ENCODE measurements at places on chromosomes 4 and X.

DNA sequence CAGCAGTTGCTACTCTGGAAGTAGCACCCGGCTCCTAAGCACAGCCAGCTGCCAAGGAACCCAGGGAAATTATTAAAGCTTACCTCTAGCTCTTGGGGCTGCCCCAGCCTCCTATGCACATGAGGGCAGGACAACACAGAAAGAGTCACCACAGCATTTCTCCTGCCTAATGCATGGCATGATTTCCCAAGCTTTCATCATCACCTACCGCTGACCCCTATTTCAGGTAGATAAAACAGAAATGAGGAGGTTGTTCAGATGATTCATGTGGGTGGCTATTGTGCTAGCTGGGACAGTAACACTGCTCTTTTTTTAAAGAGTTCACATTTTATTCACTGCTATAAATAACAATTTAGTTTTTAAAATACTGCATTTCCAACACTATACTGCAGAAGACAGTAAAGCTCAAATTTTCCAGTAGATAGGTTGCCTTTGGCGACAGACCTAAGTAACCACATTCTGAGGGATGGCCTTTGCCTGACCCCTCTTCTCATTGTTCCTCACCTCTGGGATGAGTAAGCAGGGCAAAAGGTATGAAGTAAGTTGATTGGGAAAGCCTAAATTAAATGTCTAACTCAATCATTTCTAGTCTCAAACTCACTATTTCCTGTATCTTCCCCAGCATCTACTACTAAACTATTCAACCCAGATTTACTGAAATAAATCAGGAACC, 16.7 kb downstream of the CASK start:
- no peak for DNase-seq

- DNase-seq, result no peak
Measured at GRCh38 chr4:96703265-96703664, 863.4 kb downstream of the PDHA2 start.

DNA sequence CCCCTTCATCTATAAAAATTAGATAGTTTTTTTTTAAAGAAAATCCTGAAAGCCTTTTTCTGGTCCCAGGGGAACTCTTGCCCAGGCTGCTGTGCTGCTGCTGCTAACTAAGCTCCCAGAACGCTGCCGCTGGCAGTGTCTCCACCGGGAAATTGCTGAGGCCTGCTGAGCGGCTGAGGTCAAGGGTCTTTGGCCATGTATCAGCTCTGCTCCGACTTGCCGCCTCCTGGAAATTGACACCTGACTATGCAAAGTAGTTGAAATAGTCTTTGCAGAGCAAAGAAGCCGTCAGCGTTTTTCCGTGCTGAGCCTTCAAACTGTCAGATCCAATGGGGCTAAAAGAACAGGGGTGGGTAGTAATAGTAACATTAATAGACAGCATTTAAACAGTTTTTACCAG, 839 bp downstream of the QDPR start:
- no peak for DNase-seq

DNA sequence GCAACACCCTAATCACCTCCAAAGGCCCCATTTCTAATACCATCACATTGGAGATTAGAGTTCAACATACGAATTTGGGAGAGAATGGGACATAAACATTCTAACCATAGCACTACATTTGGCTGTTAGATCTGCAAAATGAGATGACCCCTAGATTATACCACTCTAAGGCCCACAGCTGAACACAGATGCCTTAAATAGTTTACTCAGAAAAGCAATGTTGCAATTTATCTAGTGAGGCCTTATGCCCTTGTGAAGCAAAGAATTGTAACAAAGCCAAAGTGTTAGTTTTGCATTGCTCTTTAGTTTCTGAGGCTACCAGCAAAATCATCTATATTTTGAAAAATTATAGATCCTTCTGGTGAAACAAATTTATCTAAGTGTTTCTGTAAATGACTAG, 31.6 kb upstream of the ARHGEF6 start:
- no peak for DNase-seq

GRCh38 chrX:121546317-121546716, 498.9 kb downstream of the GLUD2 start:
- DNase-seq, result no peak

DNA sequence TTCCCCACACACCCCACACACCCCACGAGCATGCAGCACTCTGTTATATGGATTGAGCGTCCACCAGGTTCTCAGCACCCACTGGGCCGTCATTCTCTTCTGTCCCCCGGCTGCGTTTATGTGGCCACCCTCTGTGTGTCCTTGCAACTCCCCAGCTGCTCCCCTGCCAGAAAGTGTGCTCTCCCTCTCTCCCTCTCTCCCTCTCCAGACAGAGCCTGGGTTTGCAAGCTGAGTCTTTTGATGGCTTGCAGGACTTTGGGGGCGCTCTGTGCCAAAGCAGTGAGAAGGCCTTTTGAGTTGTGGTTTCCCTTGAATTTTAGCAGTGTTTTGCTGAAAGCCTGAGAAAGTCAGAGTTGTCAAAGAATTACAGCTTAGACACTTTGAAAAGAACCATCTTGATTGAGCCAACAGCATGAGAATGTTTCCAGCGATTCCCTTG, 173.5 kb downstream of the DCLK2 start:
- no peak for DNase-seq

GRCh38 chr4:181688872-181689271, 554.3 kb upstream of the TENM3 start:
- DNase-seq, result no peak

GRCh38 chr4:172497321-172497720, 671.3 kb upstream of the GALNT7 start:
- DNase-seq, result no peak

DNA sequence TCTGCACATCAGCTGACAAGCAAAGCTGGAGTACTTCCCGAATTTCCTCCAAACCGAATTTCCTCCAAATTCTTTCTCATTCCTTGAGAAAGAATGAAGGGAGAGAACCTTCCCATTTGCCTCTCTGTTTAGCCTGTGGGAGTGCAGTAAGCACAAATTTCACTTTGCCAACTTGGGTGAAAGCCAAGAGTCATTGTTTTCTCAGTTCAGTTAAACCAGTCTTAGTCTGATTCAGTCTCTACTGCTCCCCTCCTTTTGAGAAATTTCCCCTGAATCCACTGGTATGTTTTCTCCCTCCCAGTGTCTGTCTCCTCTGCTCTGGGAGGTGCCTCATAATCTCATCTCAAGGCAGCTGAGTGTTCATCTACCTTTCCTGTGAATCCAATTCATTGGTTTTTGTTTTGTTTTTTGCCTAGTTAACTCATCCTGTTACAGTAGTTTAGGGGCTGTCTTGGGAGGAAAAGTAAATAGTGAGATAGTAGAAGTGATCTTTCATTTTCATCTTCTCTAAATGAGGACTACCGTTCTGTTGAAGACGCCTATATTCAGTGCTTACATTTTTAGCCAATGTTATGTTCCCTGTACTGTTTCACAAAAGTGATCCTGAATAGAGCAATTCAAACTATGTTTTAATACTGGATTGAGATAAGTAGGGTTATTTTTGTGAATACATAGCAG, 49.0 kb downstream of the SYTL5 start:
- DNase-seq, result no peak

DNA sequence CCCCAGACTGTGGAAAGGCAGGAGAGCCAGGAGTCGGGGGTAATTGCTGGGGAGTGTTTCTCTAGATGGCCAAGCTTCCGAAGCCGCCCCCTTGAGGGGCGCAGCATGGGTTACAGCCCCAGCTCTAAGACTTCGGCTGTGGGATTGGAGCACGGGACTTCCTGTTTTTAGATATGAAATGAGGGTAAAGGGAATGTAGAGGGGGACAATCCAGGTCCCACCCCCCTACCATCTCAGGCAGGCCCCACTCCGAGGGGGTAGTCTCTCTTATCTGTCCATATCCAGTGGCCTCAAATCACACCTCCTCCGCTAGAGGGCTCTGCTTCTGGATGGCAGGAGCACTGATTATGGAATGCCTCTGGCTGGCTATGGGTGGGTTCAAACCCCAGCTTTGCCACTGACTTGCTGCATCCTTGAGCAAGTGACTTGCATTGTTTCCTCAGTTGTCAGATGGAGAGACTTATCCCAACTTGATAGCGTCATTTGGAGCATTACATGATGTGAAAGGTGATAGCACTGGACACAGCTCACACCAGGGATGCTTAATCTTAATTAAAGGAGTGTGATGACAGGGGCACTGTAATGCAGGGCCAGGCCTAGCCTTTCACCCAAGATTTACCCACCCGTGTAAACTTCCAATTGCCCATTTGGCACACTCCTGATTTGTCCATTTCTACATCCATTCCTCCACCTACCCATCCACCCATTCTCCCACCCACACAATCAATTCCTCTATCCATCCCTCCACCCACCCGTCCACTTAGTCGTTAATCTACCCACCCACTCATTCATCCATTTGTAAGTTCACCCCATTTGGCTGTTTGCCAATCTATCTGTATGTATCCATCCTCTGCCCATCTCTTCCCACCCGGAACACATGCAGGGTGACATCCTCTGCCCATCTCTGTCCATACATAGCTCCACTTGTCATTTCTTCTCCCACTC, 848 bp upstream of the KCND1 start:
- peak; percentile 28 for DNase-seq

GRCh38 chr4:67899096-67899495, 15.3 kb upstream of the TMPRSS11D start:
- DNase-seq, result peak; percentile 56

- no peak for DNase-seq
Measured at GRCh38 chrX:9535101-9535500, 70.2 kb downstream of the TBL1X start.

DNA sequence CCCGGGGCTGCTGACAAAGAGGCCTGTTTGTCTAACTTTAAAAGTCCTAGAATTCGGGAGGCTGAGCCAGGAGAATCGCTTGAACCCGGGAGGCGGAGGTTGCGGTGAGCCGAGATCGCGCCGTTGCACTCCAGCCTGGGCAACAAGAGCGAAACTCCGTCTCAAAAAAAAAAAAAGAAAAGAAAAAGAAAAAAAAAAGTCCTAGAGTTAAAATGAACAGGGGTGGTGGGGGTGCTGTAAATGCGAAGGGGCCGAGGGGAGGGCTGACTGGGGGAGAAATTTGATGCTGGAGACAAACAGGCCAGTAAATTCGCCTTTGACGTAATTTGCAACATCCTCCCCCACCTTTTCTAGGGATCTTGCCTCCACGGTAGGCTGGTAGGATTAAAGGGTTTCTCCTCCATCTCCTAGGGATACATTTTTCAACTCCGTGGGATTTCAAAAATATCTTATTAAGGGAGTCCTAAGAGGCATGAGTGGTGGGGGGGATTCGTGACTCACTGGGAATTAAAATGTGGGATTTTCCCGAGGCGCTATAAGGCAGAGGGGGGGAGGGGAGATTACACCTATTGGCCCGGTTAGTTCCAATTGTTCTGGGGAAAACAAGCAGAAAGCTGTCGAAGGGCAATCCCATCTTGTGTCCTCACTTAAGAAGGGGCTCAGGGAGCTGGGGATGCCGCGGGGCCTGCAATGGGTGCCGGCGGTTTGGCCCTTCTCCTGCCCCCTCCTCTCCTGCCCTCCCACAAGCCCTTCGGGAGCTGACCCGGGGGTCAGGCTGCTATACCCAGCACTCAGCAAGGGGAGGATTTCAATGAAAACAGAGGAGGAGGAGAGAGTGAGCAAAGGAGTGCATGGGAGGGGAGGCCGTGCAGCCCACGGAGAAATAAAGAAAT, 3.0 kb upstream of the BCOR start:
- DNase-seq, result no peak

DNA sequence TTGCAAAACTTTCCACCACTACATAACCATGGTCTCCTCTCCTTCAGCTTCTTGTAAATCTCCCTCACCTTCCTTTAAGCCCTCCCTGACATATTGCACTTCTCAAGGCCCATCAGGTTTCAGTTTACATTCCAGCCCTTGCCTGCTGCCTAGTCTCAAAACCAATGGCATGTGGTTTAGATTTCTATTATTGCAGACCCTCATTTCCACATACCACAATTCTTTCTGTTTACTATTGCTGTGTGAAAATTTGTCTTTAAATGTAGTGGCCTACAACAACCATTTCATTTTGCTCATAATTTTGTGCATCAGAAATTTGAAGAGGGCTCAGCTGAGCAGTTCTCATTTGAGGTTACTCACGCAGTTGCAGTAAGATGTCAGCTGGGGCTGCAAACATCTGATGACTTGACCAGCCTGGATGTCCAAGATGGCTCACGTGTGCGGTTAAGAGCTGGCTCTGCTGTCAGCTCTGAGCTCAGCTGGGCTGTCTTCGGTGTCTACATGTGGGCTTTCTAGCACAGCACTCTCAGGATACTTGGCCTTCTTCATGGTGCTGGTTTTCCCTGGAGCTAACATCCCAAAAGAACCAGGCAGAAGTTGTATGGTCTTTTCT, 29.9 kb upstream of the SOD3 start:
- DNase-seq, result no peak

- no peak for DNase-seq
Measured at GRCh38 chr4:130646886-130647285, 1550.9 kb downstream of the C4orf33 start.

DNA sequence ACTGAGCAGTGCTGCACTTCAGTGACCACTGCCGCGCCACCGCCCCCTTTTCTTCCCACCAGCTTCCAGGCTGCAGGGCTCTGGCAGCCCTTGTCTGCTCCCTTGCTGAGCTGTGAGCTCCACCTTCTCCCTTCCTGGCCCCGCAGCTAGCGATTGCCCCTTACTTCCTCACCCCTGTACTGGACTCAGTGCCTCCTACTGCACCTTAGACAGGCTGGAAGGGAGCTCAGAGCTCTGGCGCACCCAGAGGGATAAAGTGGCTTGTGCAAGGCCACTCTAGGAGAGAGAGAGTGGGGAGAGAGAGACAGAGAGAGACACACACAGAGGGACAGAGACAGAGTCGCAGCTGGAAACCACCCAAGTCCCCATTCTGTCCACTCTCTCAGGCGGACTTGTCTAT, 6.0 kb downstream of the RASL11B start:
- DNase-seq, result no peak

- DNase-seq, result peak; percentile 38
Measured at GRCh38 chrX:154412468-154412867, 1.1 kb downstream of the TAFAZZIN start.

- no peak for DNase-seq
Measured at GRCh38 chrX:13717700-13718472, 16.5 kb downstream of the TRAPPC2 start.

DNA sequence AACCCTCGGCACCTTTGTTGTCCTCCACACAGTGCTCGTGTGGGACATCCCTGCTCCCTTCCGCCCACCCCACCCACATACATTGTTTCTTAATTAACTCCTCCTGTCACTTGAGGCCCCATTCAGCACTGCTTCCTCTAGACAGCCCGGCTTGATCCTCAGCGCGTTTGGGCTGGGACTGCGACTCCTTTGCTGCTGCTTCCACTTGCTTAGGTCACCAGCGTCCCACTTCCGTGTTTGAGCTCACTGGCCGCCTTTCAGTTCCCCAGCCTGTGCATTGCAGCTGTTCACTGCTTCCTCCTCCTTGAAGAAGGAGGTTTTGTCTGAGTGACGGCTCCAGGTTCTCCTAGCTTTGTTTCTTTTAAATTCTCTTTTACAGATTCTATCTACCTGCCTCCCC, 16.1 kb downstream of the RNF4 start:
- peak; percentile 93 for DNase-seq

GRCh38 chrX:70479247-70479921, 34.7 kb downstream of the DLG3 start:
- no peak for DNase-seq

GRCh38 chr4:63379750-63380522, 1029.3 kb downstream of the TECRL start:
- DNase-seq, result no peak
